ENCODE measurements at places on chromosomes 2 and 18.

GRCh38 chr2:774436-774835 is 97.2 kb upstream of the TMEM18 start:
- no peak for DNase-seq

DNA sequence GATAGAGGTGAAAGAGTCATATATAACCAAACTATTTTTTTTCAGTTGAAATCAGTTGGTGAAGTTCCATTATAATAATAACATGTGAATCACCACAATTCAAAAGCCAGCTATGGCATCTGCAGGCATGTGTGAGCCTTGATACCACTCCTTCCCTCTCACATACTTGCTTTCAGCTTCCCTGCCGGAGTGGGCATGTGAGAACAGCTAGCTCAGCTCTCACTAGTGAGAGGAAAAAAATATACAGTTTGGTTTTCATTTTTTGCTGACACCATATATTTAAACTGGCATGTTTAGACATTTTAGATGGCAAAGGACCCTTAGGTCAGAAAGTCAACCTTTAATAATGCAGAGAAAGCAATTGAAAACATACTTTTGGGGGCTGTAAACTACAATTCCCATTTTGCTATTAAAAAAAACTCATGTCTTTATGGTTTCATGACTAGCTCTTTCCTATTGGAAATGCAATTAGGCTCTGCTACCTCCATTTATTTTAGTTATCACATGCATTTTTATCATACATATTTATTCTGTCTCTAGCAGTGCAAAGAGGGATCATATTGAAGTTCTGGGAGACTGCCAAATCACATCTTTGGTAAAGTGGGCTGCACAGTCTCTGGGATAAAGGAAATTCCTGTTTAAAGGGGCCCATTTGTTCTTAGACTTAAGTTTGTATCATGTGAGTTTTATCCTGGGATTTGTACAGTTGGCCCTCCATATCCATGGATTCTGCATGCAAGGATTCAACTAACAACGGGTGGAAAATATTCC is 33.2 kb upstream of the SLC40A1 start:
- no peak for DNase-seq

GRCh38 chr2:20766798-20767644 is 55.9 kb downstream of the LDAH start:
- no peak for DNase-seq

GRCh38 chr2:104402825-104403224 is 451.1 kb upstream of the POU3F3 start:
- no peak for DNase-seq

DNA sequence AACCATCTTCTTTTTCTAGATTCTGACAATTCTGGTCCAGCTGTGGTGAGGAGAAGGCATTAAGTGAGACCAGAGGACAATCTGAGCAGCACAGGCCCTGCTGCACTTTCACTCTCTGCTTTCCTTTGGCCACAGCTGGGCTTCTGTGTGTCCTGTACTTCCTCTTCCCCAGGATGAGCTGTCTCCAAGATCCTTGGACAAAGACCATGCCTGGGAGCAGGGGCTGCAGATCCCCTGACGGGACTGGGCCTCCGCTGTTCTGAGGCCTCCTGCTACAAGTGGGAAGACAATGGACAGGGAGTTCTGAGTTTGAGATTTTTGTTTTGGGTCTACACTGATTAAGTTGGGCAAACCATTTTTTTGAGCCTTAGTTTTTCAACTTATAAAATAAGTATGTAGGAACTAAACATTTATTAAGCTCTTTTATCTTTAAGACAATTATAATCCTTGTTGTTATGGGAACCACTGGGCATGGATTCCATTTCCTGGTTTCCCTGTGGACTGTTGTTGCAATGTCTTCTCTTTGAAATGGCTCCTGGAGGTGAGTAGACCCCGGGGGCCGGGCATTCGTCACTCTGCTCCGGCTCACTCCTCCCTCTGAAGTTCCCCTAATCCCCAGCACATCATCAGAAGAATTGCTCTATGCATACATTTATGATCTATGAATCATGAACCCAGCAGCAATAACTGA is 266.6 kb downstream of the ACTR3 start:
- no peak for DNase-seq

GRCh38 chr2:231704017-231704416 is 4.3 kb upstream of the PTMA start:
- DNase-seq, result no peak

DNA sequence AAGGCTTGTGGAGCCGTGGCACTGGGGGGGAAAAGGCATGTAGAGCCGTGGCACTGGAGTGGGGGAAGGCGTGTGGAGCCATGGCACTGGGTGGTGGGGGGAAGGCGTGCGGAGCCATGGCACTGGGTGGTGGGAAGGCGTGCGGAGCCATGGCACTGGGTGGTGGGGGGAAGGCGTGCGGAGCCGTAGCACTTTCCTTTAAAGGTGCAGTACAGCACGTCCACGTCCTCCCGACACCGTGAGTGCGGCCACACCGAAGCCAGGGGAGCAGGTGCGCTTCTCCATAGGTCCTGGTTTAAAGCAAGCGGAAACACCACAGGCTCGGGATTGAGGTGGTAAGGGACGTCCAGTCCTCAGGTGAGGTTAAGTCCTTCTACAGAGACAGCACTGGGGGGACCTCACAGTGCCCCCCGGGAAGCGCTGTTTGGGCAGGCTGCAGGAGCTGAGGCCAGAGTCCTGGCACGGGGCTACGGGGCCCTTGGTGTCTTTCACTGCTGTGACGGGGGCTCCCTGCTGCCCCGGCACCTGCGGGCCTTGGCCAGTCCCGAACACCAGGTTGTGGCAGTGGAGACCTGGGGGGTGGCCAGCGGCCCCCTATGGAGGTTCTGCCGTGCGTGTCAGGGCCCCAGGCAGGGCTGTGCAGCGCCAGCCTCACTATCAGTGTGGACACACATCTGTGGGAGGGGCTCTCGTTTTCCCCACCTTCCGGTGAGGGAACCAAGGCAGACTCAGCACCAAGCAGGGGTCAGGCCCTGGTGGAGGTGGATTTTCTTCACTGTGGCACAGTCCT is 93.0 kb upstream of the CTDP1 start:
- no peak for DNase-seq

GRCh38 chr18:55115606-55116005 is 156.3 kb upstream of the CCDC68 start:
- DNase-seq, result no peak

DNA sequence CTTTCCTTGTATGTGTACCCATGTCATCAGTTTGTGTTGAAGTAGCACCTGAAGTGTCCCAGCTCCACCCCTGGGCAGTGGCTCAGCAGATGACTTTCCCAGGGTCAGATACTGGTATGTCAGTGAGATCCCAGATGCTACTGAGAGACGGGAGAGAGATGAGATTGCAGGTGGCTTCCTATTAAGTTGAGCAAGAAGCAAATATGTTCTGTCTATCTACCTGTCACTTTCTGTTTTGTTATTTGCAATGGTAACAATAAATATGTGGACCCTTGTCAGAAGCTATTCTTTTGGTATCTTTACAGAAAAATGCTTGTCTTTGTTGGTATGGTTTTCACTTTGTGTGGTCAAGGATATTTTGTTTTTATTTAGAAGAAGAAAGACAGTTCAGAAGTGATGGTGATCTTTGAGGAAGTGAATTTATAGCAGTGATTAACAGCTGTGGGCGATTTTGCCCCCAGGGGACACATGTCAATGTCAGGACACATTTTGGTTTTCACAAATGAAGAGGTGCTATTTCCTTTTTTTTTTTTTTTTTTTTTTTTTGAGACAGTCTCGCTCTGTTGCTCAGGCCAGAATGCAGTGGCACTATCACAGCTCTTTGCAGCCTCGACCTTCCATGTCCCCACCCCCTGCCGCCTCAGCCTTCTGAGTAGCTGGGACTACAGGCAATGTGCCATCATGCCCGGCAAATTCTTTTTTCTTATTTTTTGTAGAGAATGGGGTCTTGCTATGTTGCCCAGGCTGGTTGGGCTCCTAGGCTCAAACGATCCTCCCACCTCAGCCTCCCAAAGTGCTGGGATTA is 21.4 kb downstream of the MGAT5 start:
- no peak for DNase-seq

- no peak for DNase-seq
Observed at GRCh38 chr2:238945433-238946150, 97.7 kb downstream of the TWIST2 start.

DNA sequence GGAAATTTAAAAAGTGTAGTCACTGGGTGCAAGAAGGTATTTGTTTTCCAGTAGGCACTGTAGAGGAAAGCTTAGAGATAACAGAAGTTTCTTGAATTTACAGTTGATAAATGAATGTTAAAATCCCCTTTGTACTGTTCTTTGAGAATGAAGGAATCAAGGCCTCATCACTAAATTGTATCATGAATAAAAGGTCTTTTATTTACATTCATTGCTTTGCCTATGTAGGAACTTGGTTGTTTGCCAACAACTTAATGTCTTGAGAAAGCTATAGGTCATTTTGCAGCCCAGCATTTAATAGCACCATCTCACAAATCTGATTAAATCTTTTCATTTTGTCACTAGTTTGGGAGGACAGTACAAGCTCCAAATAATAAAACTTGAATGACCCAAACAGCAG is 213.9 kb upstream of the ITGA4 start:
- DNase-seq, result no peak

DNA sequence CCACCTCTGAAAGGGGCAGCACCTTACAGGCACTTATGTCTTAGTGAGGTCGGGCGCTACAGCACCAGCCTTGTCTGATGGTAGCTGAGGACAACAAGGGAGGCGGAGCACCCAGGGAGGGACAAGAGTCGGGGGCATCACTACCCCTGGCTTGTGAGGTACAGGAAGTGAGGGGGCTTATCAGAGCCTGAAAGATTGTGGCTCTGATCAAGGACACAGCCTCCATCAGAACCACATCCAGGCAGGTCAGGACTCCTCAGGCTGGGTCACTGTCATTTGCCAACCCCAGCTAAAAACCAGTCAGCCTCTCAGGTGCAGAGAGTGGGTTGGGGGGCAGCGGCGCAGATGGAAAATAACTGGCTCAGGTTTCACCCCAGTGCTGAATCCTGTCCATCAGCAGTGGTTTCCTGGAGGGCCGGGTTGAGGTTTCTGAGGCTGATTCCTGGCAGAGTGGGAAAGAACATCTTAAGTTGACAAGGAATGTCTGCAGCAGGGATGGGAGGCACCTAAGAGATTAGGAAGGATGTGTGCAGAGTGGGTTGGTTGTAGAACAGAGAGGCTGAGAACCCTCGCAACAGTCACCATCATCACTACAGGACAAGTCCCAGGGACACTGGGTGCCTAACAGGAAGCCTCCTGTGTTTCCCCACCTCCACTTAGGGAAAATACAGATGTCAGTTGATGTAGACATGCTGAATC is 45.3 kb downstream of the FBLN7 start:
- no peak for DNase-seq

DNA sequence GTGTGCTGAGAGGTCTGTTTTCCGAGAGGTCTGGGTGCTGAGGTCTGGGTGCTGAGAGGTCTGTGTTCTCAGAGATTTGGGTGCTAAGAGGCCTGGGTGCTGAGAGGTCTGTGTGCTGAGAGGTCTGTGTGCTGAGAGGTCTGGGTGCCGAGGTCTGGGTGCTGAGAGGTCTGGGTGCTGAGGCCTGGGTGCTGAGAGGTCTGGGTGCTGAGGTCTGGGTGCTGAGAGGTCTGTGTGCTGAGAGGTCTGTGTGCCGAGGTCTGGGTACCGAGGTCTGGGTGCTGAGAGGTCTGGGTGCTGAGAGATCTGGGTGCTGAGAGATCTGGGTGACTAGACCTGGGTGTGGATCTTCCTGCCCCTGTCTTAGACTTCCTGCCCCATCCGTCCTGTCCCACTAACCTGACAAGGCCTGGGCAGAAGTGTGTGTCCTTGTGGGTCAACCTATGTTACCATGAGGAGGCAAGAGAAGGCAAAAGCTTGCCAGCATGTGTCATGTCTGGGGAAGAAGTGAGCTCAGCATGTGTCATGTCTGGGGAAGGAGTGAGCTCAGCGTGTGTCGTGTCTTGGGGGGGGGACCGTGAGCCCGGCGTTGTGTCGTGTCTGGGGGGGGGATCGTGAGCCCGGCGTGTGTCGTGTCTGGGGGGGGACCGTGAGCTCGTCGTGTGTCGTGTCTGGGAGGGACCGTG is 69.3 kb downstream of the KCNG2 start:
- DNase-seq, result no peak

- no peak for DNase-seq
Observed at GRCh38 chr2:126857502-126857901, 41.2 kb upstream of the TEX51 start.

DNA sequence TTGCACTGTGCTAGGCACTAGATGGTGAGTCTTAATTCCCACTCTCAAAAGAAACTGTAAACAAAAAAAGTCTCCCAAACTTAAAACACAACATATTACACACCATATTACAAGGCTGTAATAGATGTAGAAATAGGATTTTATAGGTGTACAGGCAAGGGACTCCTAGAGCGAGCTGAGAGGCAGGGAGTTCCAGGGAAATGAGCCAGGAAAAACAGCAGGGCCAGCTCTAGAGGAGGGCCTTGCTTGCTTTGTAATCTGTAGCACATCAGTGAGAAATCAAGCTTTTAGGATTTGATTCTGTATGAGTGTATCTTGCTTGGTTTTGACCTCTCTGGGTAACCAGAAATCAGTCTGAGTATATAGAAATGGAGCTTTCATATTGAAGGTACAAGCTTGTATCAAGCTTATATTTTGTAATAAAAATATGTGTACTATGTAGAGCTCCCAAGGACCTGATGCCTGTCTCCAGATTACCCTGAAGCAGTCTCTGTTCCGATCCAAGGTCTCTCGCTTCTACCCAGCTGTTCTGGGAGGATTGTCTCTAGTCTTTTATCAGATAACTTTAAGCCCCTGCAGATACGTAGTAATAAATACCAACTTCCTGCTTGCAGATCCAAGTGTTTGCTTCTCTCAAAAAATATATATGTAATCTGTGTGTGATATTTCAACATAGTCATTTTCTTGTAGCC is 73.0 kb downstream of the MYO1B start:
- peak; percentile 30 for DNase-seq

DNA sequence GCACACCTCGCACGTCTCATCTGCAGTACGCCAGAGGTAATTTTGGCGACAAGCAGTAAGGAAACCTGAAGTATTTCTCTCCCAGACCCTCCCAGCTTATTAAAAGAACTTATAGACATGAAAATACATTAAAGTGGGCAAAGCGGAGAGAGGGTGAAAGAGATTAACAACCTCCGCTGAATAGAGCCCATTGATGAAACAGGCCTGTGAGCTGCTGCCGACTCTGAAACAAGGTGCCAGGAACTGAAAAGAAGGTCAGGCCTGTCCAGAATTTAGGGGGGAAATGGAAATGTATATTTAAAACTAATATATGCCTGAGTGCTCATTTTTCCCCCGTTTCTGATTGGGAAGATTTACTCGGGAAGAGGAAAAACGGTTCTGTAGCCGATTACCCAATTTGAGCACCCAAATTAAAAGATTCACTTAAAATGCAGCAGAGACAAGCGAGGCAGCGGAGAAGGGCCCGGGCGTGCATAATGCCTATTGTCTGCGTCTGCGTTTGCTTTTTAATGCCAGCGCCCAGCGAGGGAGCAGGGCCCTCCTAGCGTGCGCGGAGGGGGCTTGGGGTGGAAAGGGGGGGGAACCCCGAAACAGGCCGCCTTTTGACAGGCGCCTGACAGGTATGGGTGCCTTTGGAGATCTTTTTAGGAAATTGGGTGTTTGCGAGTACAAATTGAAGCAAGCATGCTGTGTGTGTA is 316.2 kb downstream of the GBX2 start:
- no peak for DNase-seq

DNA sequence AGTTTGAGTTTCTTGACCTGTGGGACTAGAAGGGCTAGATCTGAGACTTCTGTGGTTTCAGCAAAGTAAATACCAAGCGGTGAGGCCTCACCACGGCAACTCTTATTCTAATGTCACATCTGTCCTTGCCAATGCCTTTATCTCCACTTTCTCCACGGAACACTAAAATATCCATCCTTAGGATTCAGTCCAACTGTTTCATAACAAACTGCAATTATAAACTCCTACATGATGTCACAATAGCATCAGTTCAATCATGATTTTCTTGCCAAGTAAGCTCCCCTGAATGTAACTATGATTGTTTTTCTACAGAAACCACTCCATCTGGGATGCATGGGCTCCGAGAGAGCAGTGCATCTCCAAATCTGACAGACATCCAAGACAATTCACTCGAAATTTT is 79.6 kb downstream of the LRATD1 start:
- DNase-seq, result no peak
